ENCODE measurements at places on chromosomes 3 and 15.

- no peak for DNase-seq
Measured at GRCh38 chr3:124174476-124174875, 182.6 kb upstream of the ROPN1 start.

DNA sequence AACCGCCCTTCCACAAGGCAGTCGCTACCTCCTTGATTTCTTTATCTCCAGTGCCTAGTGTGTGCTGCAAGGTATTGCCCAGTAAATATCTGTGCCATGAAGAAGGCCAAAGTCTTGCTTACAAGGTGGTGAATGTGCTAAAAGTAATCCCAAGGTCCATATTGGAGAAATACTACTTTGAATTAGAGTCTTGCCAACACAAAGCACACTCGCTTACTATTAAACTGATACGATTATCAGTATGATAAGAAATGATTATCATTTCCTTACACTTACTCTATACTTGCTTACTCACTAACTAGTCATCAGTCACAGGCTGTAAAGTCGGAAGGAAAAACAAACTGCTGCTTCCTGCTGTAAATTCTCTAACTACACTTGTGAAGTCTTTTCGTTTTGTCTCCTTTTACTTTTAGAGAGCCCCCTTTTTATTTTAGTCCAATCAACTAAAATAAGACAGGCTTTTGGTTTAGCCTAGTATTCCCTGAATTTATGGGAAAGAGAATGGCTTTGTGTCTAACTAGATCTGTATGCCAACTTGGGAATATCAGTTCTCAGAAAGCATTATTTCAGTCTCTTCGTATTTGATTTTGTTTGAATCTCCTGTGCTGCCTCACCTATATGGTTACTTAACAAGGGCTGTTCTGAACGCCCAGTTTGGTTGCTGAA, 107.1 kb upstream of the TSC22D2 start:
- DNase-seq = no peak

DNA sequence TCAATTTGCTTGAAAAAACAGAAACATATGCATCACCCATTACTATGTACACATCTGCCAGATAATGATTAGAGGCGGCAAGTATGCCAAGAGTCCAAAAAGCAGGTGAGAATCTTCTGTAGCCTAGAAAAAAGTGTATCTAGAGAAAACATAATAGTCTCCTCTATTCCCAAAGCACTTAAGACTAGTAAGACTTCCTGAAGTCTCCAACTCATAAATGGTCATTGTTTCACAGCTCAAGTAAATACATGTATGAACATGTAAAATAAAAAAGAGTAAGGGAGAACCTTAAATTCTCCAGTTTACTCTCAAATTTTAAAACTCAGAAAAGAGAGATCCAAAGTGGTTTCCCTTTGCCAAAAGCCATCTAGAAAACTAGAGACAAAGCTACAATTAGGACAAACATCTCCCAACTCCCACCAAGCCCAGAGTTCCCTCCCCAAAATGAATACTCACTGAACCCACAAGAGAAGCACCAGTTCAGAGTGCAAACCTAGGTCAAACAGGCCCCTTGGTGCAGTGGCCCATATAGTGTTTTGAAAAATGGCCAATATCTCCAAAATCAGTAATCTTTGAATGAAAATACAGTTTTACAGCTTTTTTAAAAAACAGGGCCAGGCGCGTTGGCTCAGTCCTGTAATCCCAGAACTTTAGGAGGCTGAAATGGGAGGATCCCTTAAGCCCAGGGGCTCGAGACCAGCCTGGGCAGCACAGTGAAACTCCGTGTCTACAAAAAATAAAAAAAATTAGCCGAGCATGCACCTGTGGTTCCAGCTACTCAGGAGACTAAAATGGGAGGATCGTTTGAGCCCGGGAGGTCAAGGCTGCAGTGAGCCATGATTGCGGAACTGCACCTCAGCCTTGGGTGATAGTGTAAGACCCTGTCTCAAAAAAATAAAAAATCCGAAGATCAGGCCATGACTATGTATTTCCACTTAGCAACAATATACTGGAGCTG, 11.0 kb upstream of the MAP4 start:
- DNase-seq = no peak

DNA sequence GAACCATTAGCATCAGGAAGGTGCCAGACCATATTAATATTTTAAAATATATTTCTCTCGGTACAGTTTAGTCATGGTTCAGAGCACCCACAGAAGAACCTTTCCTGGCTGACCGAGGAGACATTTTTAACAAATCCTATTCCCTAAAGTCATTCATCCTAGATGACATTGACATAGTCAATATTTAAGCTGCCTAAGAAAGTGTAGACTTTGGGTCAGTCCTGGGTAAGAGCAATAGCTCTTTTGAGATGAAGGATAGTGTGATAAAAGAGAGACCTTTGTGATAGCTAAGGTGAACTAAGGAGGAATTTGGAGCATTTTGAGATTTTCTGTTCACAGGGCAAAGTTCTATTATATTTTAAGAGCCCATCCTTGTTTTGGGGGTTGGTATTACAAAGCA, 47.5 kb downstream of the ZNF609 start:
- DNase-seq = no peak

DNA sequence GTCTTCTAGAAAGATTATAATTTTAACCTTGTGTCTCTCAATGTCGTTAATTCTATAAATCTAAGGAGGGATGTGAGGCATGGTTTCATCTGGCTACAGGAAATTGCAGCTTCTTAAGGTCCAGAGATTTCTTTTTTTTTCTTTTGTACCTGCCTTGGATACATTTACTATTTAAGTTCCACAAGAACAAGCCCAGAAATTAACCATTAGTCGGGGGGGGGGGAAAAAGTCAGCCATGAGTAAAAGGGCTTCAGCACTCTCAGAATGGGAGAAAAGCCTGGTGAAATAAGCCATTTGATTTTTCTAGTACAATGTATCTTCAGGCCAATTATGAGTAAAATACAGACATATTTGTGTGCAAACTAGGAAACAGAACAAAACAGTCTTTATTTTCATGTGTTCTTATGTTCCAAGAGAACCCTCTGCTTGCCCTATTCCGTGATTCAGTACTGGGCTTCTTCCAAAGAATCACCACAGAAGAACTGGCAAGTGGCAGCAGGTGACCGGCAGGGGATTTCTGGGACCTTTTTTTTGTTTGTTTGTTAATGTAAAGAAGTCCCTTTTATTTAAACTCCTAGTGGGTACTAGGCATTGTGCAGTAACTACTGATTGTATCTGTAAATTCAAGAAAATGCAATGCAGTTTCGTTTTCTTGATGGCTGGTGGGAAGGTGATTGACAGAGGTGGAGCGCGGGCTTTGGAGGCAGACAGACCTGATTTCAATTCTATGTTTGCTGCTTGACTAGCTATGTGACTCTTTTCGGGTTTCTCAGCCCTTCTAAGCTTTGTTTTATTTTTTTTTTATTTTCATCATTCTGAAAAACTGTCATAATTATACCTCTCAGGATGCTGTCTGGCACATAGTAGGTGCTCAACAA, 82.5 kb downstream of the PEX5L start:
- no peak for DNase-seq

GRCh38 chr3:136685882-136686281, 66.3 kb downstream of the STAG1 start:
- no peak for DNase-seq

DNA sequence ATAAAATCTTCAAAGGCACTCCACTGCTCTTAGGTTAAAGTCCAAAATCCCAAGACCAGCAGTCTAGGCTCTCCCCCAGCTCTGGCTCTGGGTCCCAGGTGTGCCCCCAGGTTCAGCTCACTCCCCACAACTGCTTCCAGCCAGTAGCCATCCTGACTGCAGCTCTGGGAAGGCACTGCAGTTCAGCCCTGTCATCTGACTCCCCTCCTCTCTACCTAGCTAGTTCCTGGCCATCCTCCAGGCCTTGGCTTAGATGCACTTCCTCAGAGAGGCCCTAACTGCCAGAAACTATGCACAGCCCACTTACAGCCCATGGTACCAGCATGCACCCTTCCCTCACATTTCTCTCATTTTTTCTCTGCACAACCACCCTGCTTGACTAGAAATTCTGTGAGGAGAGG, 25.5 kb downstream of the TBC1D2B start:
- no peak for DNase-seq

DNA sequence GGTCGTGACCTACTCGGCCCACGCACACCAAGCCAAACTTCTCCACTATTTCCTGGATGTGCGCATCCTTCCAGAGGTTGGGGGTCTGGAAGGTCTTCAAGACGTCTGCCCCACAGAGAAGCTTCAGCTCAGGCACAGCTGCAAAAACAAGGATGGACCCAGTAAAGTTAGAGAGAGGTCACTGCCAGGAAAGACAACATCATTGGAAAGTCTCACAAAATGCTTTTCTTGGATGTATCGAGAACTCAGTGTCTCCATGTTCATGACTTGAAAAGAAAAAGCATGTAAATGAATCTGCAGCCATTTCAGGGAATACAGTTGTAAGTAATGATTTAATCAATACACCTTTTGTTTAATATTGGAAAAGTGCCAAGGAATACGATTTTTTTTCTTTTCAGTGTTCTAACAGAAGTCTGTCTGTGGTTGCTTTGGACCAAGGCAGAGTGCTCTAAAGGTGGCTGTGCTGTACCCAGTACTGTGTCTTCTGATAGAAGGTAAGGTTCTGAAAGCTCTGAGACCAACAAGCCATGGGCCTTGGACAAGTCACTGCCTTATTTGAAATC, 21.8 kb upstream of the RBP1 start:
- no peak for DNase-seq

- no peak for DNase-seq
Measured at GRCh38 chr3:141603473-141604035, 116.7 kb downstream of the RASA2 start.

DNA sequence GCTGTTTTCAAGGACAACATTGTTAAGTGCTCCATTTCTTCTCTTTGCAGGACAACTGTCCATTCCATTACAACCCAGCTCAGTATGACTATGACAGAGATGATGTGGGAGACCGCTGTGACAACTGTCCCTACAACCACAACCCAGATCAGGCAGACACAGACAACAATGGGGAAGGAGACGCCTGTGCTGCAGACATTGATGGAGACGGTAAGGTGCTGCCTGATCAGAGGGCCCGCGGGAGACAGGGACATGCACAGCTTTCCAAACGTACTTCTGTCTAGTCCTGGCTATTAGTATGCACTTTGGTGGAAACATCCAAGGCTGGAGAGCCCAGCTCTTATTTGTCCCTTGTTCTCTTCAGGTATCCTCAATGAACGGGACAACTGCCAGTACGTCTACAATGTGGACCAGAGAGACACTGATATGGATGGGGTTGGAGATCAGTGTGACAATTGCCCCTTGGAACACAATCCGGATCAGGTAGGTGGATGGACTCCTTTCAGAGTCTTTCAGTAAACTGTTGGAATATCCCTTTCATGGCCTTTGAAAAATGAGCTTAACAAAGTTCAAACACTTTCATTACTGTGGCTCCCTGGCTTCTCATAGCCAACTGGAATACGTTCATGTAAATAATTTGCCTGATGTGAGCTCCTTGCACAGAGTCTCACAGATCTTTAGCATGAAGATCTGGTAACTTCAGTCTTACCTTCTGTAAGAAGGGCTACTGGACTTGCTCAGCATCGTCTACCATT, 10.4 kb downstream of the THBS1 start:
- no peak for DNase-seq

DNA sequence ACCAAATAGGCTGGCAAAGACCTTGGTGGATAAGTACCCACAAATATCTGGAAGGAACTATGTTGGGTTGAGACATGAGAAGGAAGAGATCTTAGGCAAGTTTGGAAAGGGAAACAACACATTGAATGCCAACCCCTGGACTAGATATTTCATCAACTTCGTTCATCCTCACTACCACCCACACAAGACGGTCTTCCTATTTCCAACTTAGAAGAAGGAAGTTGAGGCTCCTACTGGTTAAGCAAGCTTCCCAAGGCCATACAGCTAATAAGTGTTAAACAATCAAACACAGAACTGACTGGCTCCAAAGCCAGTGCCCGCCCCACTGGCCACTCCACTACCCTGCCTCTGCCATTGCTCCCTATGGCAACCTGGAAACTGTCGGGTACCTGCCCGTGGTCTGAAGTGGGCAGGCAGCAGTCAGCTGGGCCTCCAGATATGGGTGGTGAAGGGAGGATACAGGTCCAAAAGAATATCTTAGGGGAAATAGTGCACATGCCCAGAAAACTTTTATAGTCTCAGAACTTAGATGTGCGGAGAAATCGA, 94.9 kb downstream of the LIPC start:
- no peak for DNase-seq

DNA sequence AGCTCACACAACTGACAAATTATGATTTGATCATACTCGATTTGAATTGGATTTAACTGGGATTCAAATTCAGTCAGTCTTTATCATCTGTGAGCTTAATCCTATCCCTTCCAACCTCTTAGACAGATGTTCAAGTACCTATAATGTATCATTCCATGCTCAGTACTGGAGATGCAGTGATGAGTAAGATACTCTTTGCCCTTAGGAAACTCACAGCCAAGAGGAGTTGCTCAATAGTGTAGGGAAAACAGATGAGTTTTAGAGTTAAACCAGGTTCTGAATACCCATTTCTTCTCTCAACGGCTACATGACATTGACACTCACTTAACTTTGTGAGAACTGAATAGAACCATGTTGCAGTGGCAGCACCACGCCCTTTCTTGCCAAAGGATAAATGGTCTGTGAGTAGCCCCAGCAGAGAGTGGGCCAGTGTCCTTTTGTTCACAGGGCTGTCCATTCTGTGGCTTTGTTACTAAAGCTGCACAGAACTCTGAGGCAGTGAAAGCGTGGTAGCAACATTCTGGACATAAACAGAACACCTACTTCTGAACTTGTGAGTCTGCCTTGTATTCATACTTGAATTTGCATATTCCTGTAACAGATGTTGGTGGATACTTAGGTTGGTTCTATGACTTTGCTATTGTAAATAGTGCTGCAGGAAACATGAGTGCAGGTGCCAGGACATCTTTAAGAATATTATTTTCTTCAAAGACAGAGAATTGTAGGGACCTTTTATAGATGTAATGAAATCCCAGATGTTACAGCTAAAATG, 91.6 kb downstream of the RASA2 start:
- DNase-seq = no peak

DNA sequence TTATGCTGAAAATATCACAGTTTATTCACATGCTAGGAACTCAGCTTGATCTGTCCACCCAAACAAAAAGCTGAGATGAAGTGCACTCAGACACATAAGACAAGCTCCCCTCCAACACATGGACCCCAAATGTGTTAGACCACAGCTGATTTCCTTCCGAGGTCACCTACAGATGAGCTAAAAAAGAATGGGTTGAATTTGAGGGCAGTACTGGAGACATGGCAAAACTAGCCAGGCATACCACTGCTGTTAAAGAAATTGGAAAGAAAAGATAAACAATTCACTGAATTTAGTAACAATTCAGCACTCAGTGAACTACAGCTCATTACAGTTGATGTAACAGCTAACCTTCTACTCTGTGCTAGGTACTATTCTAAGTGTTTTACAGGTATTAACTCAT, 15.5 kb downstream of the PARP9 start:
- DNase-seq = no peak

GRCh38 chr15:70830615-70831014, 23.3 kb downstream of the LARP6 start:
- no peak for DNase-seq

GRCh38 chr15:74453925-74454763, 6.8 kb downstream of the UBL7 start:
- no peak for DNase-seq

- no peak for DNase-seq
Measured at GRCh38 chr3:113063126-113063894, 72.5 kb downstream of the GTPBP8 start.

- peak; percentile 67 for DNase-seq
Measured at GRCh38 chr3:160755776-160756304, at the start of gene PPM1L. TSS of gene PPM1L (plus strand) at chr3:160756231.

GRCh38 chr3:57512166-57512565, 32.0 kb downstream of the DNAH12 start:
- DNase-seq = no peak

Measured in stimulated activated naive CD8-positive, alpha-beta T cell treated with anti-CD3 and anti-CD28 coated beads, Interleukin-15, Interleukin-2, amounts not matched to agents 100 U/mL and 50 U/mL, for 24 hours (primary cell).